ENCODE measurements at places on chromosomes 2 and 18.

- DNase-seq, result peak; percentile 15
Measured at GRCh38 chr2:216083464-216084281, 2.0 kb downstream of the TMEM169 start.

DNA sequence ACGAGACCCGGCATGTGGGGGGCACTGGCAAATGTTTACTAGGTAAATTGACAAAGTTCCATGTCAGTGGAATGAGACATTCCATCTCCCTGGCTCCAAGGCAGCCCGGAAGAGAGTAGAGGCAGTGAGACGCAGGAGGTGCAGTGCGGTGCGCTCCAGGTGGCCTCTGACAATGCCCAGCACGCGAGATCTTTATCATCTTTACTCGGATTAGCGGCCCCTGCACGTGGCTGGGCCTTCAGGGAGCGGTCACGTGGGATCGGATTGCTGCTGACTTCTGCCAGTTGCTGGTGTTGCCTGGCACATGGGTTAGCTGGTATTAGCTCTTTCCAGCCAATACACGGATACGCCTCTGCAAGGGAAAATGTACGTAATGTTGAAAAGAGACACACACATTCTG lies 151.2 kb upstream of the ALKAL2 start:
- DNase-seq, result no peak

- DNase-seq, result no peak
Measured at GRCh38 chr2:194725169-194725568, 931.9 kb upstream of the SLC39A10 start.

GRCh38 chr18:31586616-31587015 lies 5.1 kb upstream of the TTR start:
- DNase-seq, result no peak

- no peak for DNase-seq
Measured at GRCh38 chr2:171274757-171275156, 114.1 kb upstream of the TLK1 start.

- no peak for DNase-seq
Measured at GRCh38 chr18:79801217-79801616, 3.5 kb downstream of the KCNG2 start.

- DNase-seq, result no peak
Measured at GRCh38 chr2:71950256-71951082, 197.2 kb downstream of the CYP26B1 start.

- DNase-seq, result no peak
Measured at GRCh38 chr18:21406116-21406515, 164.1 kb downstream of the GREB1L start.

- DNase-seq, result no peak
Measured at GRCh38 chr2:42638080-42638784, 69.8 kb downstream of the MTA3 start.

DNA sequence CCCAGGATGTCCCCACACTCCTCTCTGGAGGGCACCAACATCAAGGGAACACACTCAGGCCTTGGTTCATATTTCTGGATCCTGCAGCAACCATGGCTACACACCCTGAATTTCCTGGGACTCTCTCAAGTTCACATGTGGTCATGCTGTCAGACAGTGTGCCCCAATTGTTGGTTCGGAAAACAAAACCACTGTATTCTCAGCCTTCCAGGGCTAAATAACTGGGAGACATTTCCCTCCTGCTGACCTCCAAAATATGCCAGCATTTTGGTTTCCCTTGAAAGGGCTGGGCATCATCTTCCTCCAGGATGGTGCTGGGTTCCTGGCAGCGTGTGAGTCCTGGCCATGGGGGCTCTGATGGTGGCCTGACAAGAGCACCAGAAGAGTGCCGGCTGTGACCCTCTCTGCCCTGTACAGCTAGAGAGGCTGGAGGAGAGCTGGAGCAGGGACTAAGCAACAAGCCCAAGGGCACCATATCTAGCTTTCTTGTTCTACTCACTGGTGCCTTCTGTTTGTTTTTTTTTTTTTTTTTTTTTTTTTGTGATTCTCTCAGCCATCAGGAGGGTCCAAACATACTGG lies 37.5 kb upstream of the WIPF1 start:
- DNase-seq, result no peak

DNA sequence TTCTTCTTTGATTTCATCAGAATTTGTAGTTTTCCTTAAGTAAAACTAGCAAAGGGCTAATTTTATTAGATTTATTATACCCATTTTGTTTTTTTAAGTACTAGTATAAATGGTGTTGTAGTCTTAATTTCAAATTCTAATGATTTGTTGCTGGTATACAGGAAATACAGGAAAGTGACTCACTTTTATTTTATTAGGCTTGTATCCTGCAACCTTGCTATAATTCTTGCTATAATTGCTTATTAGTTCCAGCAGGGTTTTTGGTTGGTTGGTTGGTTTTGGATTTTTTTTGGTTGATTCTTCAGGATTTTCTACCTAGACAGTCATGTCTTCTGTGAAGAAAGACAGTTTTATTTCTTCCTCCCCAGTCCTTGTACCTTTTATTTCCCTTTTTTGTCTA lies 110.6 kb upstream of the IL1R2 start:
- DNase-seq, result no peak

- peak; percentile 35 for DNase-seq
Measured at GRCh38 chr2:101002562-101003277, 631 bp downstream of the RPL31 start.

DNA sequence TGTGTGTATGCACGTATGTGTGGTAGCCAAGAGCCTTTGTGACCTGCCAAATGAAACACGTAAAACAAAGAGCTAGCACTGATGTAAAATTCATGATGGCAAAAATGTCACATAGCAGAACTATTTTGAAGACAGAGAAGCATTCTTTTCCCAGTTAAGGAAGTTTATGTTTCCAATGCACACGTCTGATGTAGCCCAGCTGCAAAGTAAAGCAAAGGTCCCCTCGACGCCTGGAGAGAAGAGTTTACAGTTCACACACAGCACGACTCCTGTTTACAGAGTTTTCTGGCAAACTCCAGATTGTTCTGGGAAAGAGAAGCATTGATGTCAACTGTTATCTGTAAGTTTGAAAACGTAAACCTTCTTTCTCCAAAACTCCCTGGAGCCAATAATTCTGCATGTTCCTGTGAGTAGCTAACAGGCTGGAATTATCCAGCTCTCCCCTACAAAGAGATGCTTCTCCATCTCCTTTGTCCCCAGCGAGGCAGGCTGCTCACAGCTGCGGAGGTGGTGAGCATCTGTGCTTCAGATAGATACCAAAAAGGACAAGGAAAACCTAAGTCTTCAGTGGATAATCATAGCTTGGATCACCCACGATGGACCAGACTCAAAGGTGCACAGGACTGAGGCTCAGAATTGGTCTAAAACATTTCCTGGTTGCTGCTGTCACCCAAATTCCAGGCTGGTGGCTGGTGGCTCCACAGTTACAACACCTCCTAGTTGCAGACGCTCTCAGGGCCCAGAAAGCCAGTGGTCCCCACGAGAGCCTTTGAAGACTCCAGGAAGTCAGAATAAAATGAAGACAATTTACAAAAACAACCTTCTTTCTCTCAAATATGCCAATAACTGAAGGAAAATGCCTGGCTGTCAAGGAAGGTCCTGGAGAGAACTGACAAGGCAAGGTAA lies 87.4 kb downstream of the COL6A3 start:
- DNase-seq, result no peak

- no peak for DNase-seq
Measured at GRCh38 chr18:55302167-55302833, 285.7 kb downstream of the TCF4 start.

- no peak for DNase-seq
Measured at GRCh38 chr2:172905937-172906811, 169.5 kb upstream of the MAP3K20 start.

GRCh38 chr2:227486688-227487087 lies 14.7 kb downstream of the AGFG1 start:
- DNase-seq, result no peak

DNA sequence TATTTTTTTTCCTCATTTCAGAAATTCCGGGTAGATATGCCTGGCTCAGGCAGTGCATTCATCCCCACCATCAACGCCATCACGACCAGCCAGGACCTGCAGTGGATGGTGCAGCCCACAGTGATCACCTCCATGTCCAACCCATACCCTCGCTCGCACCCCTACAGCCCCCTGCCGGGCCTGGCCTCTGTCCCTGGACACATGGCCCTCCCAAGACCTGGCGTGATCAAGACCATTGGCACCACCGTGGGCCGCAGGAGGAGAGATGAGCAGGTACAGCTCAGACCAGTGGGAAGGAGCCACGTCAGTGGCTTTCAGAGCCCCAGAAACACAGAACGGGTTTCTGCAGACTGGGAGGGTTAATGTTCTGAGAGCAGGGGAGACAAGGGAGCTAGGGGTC lies 11.4 kb downstream of the FOSL2 start:
- no peak for DNase-seq

DNA sequence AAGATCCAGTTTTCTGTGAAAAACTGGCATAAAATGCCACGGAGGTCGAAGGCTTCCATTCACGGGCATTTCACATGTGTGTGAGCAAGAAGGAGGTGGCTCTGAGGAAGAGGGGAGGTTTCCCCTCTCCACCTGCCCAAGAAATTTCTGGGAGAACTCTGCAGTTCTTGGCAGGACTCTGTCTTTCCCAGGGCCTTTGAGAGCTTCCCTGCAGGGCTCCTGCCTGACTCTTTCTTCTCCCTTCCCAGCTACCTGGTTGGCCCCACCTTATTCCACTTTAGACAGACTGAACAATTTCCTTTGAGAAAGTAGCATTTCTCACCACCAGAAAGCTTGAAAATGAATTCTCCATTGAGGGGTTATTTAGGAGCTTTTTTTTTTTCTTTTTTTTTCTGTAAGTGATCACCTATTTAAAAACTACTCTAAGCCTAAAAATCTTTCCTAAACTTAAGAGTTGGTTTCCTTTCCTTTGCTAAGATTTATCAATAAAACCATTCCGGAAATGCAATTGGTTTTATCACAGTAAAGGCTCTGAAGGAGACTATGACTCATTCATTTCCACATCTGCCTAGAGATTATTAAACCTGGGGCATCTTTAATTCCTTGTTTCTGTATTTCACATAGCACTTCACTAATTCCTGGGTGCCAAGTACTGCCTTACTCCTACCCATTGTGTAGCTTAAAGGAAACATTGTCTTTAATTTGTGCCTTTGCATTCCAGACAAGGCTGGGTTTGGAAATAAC lies 59.3 kb downstream of the UNC80 start:
- DNase-seq, result no peak

DNA sequence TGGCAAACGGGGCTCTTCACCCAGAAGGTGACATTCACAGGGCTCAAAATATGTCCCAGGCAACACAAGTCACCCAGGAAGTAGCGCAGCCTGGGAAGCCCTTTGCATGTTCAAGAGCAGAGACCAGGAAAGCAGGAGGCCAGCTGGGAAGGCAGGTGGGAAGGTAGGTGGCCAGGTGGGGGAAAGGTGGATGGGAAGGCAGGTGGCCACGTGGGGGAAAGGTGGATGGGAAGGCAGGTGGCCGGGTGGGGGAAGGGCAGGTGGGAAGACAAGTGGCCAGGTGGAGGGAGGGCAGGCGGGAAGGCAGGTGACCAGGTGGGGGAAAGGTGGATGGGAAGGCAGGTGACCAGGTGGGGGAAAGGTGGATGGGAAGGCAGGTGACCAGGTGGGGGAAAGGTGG lies 102.7 kb downstream of the ZNF516 start:
- no peak for DNase-seq

- no peak for DNase-seq
Measured at GRCh38 chr2:107808959-107809358, 17.7 kb upstream of the RGPD4 start.

GRCh38 chr18:11548396-11548795 lies 61.0 kb upstream of the SLC35G4 start:
- no peak for DNase-seq

DNA sequence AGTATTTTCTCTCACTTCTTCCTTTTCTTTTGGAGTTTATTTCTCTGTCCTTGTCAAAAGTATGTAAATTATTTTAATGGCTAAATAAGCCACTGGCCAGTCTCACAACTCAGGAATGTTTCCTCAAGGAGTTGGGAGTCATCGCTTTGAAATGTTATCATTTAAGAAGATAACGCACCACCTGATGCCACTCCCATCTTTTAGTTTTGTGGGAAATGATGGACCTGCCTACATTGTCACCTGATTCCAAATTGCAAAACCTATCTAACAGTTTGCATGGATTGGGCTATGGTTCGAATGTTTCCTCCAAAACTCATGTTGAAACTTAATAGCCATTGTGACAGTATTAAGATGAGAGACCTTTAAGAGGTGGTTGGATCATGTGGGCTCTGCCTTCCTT lies 32.4 kb upstream of the PPM1B start:
- no peak for DNase-seq

DNA sequence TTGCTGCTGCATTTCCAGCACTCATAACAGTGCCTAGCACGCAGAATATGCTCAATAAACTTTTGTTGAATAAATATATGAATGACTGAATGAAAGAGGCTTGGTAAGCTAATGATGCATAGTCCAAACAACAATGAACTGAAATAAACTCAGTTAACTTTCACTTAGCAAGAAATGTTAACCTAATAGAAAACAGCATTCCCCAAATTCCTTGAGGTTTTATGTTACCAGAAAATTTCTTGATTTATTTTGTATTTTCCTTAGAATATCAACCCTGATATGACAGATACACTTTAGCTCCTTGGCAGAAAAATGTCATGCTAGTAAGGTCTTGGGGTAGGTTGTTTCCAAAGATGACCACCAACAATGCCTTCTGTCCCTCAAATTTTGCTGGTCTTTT lies 217.4 kb downstream of the KCNE4 start:
- no peak for DNase-seq

- DNase-seq, result no peak
Measured at GRCh38 chr2:133166031-133166430, 402.2 kb downstream of the NCKAP5 start.

DNA sequence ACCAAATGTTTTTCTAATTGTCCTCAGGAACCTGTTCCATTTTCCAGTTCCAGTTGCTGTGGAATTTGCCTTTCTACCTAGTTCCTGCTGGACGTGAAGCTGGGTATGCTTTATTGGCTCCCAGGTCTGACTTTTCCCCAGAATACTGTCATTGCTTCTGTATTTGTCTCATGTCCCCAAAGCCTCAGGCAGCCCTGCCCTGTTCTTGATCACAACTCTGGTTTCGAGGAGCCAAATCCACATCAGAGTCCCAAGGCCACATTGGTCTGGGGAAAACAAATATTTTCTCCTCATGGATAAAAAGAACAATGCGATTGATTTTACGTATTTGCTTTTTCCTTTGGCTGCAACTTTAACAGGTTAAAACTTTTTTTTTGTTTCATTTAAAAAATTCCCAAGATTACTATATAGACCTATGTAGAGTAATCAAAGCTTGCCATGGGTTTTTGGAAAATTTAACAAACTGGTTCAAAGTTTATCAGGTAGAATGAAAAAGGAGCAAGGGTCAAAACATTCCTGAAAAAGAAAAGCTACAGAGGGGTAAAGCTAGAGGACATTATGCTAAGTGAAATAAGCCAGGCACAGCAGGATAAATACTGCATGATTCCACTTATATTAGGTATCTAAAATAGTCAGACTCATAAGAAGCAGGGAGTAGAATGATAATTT lies 85.2 kb downstream of the MDH1 start:
- no peak for DNase-seq

DNA sequence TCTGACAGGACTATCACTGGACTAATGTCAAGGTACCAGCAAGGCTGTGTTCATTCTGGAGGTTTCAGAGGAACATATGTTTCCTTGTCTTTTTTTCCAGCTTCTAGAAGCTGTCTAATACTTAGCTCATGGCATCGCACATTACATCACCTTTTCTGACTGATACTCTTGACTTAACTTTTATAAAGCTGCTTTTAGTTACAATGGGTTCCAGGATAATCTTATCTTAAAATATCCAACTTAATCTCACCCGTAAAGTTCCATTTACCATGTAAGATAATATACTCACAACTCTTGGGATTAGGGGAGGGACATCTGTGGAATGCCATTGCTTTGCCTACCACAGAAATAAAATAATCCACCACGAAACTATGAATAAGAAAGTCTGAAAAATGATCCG lies 394.2 kb downstream of the CDH19 start:
- no peak for DNase-seq

All from activated naive CD4-positive, alpha-beta T cell treated with anti-CD3 and anti-CD28 coated beads for 36 hours (primary cell).